ENCODE measurements at places on chromosomes 2 and 18.

GRCh38 chr18:6997808-6998207 is 119.8 kb downstream of the LAMA1 start:
- no peak for DNase-seq

DNA sequence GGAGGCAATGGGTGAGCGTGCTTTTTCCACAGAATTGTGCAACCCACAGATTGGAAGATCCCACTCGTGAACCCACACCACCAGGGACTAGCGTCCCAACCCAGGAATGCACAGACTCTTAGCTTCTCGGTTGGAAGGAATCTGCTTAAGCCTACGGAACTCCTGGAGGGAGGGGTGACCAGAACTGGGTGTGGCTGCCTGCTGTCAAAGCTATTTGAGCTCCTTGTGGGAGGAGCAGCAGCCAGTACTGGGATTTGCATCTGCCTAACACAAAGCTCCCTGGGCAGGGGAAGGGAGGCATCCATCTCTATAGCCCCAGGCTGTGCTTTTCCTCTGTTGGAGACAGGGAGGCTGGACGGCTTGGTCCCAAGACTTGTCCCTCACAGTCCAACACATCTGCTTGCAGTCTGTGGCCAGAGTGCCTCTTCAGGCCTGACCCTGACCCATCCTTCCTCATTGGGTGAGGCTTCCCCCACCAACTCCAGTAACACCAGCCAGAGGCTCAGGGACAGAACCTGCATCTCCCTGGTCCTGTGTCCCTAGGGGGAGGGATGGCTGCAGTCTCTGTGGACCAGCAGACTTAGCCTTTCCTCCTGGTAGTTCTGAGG is 27.9 kb downstream of the HNMT start:
- no peak for DNase-seq

DNA sequence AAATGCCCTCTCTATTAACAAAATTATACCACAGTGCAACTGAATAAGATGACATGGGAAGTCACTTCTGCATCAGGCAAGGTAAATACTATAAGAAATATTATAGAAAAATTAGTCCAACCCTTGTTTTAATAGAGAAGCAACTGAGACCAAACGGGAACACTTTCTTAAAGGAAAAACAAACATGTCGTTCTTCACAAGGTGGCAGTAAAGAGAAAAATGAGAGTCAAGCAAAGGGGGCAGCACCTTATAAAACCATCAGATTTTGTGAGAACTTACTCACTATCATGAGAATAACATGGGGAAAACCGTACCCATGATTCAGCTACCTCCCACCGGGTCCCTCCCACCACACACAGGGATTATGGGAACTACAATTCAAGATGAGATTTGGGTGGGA is 481.7 kb upstream of the CRIM1 start:
- no peak for DNase-seq

DNA sequence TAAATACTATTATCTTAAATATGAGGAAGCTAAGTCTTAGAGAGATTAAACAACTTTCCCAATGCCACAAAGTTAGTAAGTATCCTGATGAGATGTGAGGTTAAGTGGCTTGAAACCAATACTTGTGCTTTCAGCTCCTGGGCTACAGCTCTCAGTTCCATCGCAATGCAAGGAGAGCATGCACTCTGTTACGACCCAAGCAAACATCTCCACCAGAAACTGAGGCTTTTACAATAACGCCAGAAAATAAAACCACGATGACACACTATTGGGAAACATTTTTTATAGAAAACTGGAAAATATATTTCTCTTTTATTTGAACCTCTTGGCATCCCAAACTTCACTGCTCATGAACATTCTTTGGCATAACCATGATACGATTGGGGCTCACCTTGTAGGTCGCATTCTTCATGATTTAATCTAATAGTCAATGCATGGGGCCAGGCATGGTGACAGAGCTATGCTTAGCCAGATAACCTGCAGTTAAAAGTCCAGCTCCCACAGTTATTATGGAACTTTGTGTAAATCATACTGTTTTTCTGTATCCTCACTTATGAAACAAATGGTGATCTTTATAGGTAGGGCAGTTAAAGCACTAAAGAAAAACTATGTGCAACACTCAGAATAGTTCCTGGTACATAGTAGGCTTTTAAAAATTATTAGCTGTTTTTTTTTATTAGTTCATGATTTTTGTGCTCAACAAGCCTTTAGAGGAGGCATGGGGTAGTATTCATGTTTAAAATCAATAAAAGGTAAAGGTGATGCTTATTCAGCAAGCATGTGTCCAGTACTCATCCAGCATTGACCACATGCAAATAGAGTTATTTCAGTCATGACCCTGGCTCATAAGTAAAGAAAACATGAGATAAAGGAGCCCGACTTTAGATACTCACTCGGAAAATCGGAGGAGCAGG is 238.3 kb upstream of the TRIB2 start:
- no peak for DNase-seq

GRCh38 chr2:46260305-46260704 is 36.9 kb upstream of the EPAS1 start:
- no peak for DNase-seq

- DNase-seq, result no peak
Measured at GRCh38 chr2:50766058-50766457, 265.9 kb downstream of the NRXN1 start.

DNA sequence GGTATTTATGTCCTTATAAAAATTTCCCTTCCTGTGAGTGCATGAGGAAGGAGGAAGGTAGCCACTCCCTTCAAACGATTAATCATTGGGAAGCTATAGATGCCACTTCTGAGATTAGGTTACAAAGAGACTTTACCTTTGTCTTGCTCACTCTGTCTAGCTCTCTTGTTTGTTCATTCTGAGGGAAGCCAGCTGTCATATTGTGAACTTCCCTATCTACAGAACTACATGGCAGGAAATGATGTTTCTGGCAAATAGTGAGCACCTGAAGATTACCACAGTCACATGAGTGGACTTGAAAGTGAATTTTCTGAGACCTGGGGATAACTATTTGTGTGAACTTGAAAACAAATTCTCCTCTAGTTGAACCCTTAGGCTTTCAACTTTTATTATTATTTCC is 776.8 kb downstream of the CCDC85A start:
- DNase-seq, result peak; percentile 61

All from NCI-H510A treated with DMSO at 0.1 percent for 48 hours (cell line).